ENCODE measurements at places on chromosomes 11 and 22.
A peak's percentile ranks its signal among the peaks of the same experiment; 100 is the strongest.

GRCh38 chr11:125579811-125580210 is 10.5 kb downstream of the EI24 start:
- DNase-seq = no peak

DNA sequence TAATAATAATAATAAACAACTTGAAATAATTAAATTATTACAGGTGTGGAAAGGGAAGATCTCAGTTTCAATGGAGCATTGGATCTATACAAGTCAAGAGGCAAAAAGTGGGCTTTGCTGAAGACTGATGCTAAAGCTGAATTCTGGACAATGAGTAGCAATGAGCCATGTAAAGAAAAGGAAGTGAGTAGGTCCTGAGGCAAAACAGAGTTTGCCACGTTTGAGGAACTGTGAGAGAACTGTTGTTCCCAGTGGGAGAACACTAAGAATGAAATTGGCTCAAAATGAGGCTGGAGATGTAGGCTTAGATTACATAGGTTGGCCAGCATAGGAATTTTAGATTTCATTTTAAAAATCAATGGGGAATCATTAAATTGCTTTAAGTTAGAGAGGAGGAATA is 33.9 kb upstream of the TEAD1 start:
- DNase-seq = no peak

- no peak for DNase-seq
These were observed 48.1 kb upstream of the DAGLA start for GRCh38 chr11:61632096-61632495.

DNA sequence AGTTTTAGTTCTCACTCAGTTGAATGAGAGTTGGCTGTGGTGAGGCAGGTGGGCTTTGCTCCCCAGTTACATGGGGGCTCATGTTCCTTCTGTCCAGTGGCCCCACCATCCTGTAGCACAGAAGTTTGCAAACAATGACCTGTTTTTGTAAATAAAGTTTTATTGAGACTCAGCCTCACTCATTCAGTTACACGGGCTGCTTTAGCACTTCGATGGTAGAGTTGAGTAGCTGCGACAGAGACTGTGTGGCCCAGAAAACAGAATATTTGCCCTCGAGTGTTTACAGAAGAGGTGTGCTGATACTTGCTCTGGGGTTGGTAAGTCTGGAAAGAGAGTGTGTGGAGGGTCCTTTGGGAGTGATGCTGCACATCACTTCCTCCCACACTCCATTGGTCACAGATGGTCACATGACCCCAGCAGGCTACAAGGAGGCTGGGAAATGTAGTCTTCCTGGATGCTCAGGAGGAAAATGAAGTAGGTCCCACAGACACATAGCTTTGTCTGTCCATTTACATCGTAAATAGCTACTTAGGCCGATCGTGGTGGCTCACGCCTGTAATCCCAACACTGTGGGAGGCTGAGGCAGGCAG is 34.6 kb downstream of the IFT27 start:
- peak; percentile 9 for DNase-seq

- DNase-seq = no peak
These were observed 5.7 kb downstream of the POLR3H start for GRCh38 chr22:41538583-41538982.
